ENCODE measurements at places on chromosomes 2 and 18.

DNA sequence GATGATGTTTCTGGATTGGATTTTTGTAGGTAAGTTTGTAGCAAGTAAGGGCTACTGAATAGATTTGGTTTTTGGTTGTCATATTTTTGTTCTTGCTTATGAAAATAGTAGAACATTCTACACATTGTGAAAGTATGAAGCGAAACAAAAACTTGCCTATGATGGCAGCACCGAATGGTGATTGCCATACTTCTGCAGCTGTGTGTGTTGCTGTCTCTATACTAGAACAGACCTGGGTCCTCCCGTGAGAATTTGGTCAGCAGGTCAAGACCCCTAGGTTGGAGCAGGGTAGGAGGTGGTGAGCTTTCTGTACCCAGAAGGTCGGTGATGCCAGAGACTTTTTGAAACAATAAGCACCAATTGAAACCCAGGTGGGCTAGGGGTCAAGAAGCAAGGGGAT is 322.6 kb downstream of the PRKCE start:
- DNase-seq: no peak

- DNase-seq: peak; percentile 81
These were observed 70.4 kb downstream of the ARHGEF33 start for GRCh38 chr2:38959938-38960608.

DNA sequence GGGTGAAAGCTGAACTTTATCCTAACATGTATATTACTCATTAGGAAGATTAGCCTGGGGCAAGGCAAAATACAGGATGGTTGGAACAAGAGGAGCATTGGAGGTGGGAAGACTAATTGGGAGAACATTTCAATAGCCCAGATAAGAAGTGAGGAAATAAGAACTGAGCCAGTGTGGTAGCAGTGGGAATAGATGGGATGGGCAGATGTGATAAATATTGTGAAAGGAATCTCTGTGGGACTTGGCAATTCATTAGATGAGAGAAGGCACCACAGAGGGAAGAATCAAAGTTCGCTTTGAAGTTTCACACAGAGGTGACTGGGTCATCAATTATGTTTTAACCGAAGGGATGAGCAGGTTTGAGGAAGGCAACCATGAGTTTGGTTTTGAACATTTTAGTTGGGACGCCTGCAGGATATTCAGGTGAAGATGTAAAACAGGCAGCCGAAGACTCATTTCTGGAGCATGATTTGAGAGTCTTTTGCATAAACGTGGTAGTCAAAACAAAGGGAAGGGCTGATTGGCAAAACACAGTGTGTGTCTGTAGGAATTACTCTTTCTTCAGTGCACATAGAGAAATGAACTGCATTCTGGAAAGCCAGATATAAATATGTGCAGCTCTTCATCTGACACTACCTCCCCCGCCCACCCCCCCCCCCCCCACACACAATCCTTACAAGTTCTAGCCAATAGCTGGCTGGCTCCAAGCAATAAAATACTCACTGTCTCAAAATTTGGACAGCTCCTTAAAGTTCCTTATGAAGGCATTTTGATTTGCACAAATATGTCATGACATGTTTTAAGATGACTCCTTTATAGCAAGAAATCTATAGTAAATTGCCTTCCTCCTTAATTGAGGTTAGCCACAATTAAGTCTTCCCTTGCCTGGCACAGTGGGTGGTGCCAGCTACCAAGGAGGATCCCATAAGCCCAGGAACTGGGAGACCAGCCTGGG is 1.9 kb upstream of the SLC1A4 start:
- peak; percentile 88 for DNase-seq

DNA sequence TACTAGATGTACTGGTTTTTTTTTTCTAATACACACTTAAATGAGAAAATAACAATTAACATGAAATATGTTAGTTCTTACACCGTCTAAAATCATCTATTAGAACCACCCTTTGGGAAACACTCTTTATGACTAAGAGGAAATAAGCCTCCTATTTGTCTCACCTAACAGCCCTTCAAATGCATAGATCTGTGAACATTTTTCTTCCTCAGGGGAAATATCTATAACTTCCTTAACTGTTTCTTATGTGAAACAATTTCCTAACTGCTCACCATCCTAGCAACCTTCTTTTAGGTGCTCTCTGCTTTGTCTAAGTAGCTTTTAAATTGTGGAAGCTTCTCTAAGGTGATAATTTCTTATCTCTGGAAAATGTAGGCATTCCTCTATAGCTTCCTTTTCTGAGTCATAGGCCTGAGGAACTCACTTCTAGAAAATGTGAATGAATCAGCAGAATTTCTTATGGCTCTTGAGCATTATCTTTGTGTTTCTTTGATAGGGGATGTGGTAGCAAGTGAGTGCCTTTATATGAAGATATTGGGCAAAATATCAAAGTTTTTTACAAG is 56.1 kb downstream of the CNTNAP5 start:
- DNase-seq: no peak

GRCh38 chr2:142684667-142685066 is 192.8 kb upstream of the KYNU start:
- no peak for DNase-seq

DNA sequence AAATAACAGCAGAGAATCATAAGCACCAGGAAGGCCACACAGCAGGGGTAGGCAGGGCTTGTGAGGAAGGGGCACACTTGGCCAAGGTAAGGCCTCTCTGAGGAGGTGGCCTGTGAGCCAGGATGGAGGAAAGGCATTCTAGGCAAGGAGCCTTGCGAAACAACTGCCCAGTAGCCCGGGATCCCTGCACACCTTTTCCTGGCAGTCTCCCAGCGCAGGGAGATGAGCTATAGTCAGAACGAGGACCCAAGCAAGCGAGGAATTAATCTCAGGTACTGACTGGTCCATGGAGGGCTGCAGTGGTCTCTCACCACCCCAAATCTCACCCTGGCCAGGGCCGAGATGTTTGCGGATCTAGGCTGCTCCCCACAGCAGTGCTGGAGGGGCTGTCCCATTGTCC is 64.9 kb upstream of the STPG4 start:
- no peak for DNase-seq

- no peak for DNase-seq
These were observed 9.8 kb downstream of the TUBB6 start for GRCh38 chr18:12317664-12318333.

DNA sequence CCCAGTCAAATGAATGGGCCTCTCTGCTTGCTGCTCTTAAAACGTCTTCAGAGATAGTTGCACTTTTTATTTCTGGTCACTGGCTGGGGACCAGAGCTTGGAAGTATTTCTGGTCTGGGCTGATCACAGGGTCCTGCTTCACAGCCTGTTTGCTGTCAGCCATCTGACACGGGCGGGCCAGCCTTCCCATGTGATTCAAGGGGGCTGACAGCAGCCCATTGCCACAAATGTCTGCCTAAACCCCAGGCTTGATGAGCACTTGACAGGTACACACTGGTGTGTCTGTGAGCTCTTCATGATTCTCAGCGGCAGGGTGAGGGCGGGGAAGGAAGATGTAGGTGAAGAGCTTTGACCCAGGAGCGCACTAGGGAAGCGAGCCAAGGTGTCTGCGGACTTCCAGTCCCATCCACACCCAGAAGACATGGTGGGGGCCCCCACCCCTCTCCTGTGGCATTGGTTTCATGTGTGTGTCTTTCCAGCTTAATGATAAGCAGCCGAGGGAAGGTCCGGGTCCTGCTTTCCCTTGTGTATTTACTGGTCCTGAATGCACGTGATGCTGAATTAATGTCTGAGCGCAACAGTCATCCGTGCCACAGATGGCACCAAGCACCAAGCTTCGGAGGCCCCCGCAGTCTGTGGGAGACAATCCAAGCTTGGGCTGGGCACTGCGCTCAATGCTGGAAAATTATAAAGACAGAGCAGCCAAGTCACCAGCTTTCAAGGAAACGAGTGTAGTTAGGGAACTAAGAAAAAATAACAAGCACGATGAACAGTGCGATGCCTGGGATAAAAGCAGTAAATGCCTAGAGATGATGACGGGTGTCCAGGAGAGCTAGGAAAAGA is 73.3 kb downstream of the SH3BP4 start:
- no peak for DNase-seq

GRCh38 chr2:10036095-10036884 is 7.1 kb upstream of the KLF11 start:
- peak; percentile 47 for DNase-seq

DNA sequence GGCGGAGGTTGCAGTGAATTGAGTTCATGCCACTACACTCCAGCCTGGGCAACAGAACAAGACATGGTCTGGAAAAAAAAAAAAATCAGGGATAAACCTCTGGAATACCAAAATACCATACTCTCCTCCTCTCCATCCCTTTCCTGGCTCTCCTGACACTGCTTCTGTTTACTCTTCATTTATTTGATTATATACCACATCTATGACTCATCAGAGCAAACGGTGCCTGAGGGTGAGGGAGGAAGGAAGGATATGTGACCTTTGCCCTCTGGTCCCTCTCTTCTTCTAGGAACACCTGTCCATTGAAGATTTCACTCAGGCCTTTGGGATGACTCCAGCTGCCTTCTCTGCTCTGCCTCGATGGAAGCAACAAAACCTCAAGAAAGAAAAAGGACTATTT is 30.0 kb downstream of the VIL1 start:
- no peak for DNase-seq

GRCh38 chr18:47204908-47205522 is 28.9 kb upstream of the IER3IP1 start:
- peak; percentile 44 for DNase-seq

GRCh38 chr2:105428387-105429018 is 29.7 kb upstream of the FHL2 start:
- DNase-seq: no peak

DNA sequence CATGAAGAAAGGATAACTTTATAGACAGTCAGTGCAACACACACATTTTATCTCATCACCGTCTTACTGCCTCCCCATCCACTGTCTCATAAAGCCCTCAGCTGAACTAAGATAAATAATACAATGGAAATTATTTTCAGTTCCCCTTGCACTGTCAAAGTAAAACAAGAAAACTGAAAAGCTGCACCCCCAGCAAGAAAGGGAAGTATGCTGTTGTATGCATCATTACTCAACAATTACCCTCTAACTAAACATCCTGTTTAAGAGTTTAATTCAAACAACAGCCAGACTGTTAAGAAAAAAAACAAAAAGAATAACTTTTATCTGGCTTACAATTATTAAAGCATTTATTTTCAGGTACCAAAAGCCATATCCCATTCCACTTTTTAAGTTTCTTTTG is 25.0 kb downstream of the MPPE1 start:
- DNase-seq: no peak

GRCh38 chr2:26712486-26713465 is 20.3 kb downstream of the KCNK3 start:
- DNase-seq: no peak

- DNase-seq: no peak
These were observed 11.6 kb upstream of the COX7A2L start for GRCh38 chr2:42372474-42373200.

DNA sequence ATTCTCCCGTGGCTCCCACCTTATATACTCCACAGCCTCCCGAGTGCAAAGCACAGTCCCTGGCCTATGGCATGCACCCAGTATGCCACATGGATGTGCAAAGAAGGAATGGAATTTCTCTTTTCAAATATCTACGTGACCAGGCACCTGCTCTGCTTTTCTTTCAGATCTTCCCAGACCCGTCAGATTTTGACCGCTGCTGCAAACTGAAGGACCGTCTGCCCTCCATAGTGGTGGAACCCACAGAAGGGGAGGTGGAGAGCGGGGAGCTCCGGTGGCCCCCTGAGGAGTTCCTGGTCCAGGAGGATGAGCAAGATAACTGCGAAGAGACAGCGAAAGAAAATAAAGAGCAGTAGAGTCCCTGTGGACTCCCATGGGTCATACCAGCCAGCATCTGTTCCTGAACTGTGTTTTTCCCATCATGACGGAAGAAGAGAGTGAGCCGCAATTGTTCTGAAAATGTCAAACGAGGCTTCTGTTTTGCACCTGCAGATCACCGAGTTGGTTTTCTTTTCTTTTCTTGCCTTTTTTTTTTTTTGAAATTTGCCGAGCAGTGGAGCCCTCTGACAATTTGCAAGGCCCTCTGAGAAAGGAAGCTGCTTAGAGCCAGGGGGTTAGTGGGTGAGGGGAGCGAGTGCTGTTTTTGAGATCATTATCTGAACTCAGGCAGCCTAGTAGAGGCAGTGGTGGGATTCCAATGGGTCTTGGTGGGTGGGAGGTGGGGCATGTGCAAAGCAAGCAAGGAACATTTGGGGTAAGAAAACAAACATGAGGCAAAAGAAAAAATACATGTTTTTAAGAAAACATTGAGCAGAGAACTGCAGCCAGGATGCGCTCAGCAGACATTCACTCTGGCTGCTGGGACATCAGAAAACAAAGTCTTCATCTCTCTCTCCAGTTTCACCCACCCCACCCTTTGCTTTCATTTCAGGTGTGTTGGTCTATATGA is 26.2 kb downstream of the LBH start:
- DNase-seq: no peak

DNA sequence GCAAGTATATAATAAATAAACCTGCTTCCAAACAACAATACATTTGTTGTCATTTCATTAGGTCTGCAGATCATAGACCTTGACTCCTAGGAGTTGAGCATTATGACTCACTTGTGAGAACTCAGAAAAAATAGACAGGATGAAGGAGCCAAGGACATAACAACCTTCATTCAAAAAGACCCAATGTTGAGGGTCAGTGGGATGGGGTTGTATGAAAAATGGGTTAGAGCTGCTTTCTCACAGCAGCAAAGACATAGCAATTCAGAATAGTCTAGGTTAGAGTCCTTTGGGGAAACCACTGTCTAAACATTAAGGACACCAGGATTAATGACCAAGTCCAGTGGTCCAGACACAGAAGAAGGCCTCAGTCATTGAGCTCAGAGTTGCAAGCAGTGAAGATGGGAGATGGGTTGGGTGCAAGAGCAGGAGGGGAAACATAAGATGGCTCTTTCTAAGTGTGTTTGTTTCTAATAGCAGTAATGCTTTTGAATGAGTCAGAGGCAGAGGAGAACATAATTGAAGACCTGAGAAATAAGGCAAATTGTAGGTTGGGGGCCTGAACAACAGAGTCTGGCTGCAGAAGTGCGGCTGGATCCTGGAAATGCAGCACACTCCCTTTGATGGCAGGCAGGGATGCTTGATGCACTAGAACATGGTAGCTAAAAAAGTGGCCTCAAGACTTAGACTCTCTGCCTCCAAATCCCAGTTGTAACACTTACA is 3.7 kb upstream of the SERPINB10 start:
- DNase-seq: no peak

GRCh38 chr2:215358312-215358845 is 46.5 kb downstream of the ATIC start:
- DNase-seq: no peak

GRCh38 chr2:238986491-238987351 is 138.8 kb downstream of the TWIST2 start:
- no peak for DNase-seq

- no peak for DNase-seq
These were observed 7.8 kb upstream of the RAB12 start for GRCh38 chr18:8601277-8602032.

Measured in activated CD4-positive, alpha-beta T cell treated with anti-CD3 and anti-CD28 coated beads, Interleukin-10, Interleukin-2, amounts not matched to agents 100 ng/mL and 50 ng/mL, durations not matched to agents 16 hours and 8 hours (primary cell).